ENCODE measurements at places on chromosomes 5 and 9.

GRCh38 chr9:34179213-34180136, 632 bp downstream of the UBAP1 start:
- DNase-seq: no peak

- DNase-seq: no peak
Observed at GRCh38 chr9:89527084-89527483, 29.2 kb upstream of the SEMA4D start.

GRCh38 chr5:1568201-1568979, 44.6 kb upstream of the LPCAT1 start:
- DNase-seq: no peak

- DNase-seq: no peak
Observed at GRCh38 chr9:114694719-114695269, 12.8 kb upstream of the TEX48 start.

- DNase-seq: no peak
Observed at GRCh38 chr9:137402746-137403145, 20.2 kb downstream of the EXD3 start.

GRCh38 chr9:116280529-116280928, 126.9 kb downstream of the PAPPA start:
- no peak for DNase-seq

GRCh38 chr5:93513298-93513697, 67.7 kb downstream of the NR2F1-AS1 start:
- DNase-seq: no peak

DNA sequence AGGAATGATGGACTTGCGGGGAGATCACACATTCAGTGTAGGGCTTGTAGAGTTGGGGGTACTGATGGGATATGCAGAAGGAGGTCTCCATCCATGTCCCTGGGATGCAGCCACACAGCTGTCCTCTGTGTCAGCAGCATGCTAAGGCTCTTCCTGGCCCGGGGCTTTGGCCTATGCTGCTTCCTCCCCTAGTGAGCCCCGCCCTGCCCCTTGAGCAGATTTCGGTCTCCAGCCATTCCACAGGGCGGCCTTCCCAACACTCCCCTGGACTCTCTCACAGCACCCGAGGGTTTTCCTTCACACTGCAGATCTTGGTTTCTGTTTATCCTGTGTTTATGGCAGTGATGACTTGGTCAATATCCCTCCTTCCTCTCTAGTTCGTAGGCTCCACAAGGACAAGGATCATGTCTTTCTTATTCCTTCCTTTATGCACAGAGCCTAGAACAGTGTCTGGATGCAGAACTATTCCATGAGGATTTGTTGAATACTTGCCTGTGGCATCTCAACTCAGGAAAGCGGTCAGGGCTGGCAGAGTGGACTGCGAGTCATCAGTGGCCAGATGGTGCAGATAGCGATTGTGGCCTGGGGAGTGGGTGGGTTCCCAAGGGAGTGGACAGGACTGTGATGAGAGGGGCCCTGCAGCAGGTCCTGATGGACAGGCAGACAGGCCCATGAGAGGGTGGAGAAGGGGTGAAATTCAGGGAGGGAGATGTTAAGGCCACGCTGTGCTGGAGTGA, 114.2 kb downstream of the RGS3 start:
- DNase-seq: no peak

DNA sequence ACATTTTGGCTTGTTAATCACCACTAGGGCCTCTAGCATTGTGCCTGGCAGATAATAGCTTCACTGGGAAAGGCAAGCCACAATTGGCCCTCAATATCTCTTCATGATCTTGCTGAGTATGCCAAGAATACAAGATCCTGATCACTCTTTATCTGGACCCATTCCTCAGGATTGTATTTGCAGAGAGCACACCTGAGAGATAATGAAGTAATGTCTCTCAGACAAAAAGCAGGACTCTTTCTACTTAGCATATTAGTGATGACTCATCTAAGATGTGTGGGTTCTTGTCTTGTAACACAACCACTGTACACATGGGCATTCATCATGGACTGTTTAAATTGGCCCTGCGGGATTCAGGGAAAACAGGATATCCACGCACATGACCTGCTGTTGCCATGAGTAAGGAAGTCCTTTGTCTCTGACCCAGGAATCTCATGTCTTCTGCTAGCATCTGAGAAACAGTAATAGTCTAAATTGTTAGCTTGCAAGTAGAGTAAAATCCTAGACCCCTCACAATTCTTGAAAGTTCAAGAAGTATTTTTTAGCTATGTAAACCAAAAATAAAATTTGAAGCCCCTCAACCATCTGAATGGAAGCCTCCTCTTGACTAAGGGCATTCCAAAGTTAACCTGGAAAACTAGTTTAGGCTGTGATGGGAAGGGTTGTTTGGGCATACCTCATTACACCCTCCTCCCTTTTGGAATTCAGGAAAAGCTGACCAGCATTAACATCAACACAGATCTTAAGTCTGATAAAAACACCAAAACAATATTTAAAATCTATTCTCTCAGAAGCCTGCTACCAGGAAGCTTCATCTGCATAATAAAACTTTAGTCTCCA, 28.0 kb upstream of the NFIL3 start:
- no peak for DNase-seq

DNA sequence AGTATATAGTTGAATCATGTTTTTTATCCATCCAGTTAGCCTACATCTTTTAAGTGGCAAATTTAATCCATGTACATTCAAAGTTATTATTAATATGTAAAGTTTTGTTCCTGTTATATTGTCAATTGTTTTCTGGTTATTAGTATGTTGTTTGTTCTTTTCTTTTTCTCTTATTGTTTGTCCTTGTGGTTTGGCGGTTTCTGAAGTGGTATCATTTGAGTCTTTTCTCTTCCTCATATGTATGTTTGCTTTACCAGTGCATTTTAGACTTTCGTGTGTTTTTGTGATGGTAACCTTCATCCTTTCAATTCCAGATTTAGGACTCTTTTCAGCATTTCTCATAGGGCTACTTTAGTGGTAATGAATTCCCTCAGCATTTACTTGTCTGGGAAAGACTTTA, 130.4 kb upstream of the RFX3 start:
- no peak for DNase-seq

GRCh38 chr9:27451207-27451797, 72.8 kb upstream of the IFNK start:
- no peak for DNase-seq

- DNase-seq: no peak
Observed at GRCh38 chr5:177496070-177496726, 1.2 kb downstream of the PDLIM7 start.

DNA sequence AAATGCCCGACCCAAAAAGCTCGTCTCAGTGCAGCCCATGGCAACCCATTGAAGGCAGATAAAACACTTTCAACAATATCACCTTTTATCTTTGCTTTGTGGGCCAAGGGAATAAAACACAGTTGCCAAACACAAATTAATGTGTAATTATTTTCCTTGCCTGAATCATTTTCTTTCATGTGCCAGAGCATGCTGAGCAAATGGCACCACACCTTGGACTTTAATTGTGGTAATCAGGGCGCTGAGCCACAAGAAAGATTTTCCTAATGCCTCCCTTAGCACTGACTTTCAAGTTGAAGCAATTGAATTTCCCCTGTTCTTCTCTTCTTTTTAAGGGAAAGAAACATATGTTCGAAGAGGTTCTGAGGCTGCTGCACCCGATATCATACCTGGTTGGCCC, 297.1 kb upstream of the MSX2 start:
- DNase-seq: no peak

DNA sequence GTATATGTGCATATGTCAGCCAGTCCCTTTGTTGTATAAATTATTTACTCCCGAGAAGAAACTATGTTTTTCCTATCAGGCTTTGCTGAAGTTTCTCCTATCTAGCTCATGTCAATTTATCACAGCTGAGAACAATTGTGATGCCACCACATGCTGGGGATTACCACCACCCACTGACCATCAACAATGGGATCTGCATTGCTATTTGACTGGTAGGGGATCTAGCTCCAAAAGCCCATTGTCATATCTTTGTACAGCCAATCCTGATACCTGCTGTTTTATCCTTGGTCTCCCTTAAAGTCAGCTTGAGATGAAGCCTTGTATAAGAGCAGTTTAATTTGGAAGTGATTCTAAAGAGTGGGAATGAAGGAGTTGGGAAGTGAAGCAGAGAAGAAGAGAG, 53.9 kb upstream of the KCNN2 start:
- no peak for DNase-seq

- no peak for DNase-seq
Observed at GRCh38 chr5:167339205-167339604, 952.2 kb upstream of the WWC1 start.

GRCh38 chr5:6472792-6473191, 24.1 kb downstream of the UBE2QL1 start:
- no peak for DNase-seq

Measured in naive thymus-derived CD8-positive, alpha-beta T cell (primary cell).